ENCODE measurements at places on chromosomes 1 and 21.

GRCh38 chr1:228316589-228317387 is 89.8 kb downstream of the TRIM11 start:
- H3K4me3 ChIP-seq, result no peak overlapping the region
- no peaks in the 10 kb centered on the region for H3K27me3 ChIP-seq
- no peaks in the 10 kb centered on the region for H3K4me1 ChIP-seq
- DNase-seq, result peak; percentile 15
- no peaks in the 10 kb centered on the region for H3K36me3 ChIP-seq
- H3K27ac ChIP-seq, result no peak overlapping the region

GRCh38 chr21:29749957-29750356 is 189.8 kb downstream of the GRIK1 start:
- no peak for DNase-seq
- H3K4me3 ChIP-seq, result no peak overlapping the region
- H3K27ac ChIP-seq, result no peak overlapping the region

DNA sequence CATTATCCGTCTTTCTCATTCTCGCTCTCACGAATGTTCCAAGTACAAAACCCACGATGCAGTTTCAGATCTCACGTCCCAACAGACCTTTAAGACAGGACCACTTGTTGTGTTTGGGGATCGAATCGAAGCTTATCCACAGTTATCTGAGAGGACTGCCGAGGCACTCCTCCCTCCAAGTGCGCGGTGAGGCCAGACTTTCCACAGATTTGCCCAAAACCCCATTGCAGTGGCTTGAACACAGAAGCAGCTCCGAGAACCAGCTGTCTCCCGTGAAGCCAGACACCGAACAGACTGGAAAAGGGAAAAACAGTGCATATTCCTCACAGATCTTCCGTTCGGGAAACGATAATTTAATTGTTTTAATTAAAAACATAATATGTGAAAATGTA is 46.5 kb upstream of the COL6A2 start:
- H3K4me3 ChIP-seq, result no peak overlapping the region
- H3K27ac ChIP-seq, result no peak overlapping the region
- H3K36me3 ChIP-seq, result no peaks in the 10 kb centered on the region
- H3K4me1 ChIP-seq, result no peaks in the 10 kb centered on the region
- DNase-seq, result no peak

- H3K4me1 ChIP-seq, result peaks cover 9% of the 10 kb centered on the region
- H3K27ac ChIP-seq, result no peak overlapping the region
- H3K4me3 ChIP-seq, result no peak overlapping the region
- no peak for DNase-seq
- peaks cover 22% of the 10 kb centered on the region for H3K36me3 ChIP-seq
These were observed 28.3 kb downstream of the NUP133 start for GRCh38 chr1:229479660-229480399.

DNA sequence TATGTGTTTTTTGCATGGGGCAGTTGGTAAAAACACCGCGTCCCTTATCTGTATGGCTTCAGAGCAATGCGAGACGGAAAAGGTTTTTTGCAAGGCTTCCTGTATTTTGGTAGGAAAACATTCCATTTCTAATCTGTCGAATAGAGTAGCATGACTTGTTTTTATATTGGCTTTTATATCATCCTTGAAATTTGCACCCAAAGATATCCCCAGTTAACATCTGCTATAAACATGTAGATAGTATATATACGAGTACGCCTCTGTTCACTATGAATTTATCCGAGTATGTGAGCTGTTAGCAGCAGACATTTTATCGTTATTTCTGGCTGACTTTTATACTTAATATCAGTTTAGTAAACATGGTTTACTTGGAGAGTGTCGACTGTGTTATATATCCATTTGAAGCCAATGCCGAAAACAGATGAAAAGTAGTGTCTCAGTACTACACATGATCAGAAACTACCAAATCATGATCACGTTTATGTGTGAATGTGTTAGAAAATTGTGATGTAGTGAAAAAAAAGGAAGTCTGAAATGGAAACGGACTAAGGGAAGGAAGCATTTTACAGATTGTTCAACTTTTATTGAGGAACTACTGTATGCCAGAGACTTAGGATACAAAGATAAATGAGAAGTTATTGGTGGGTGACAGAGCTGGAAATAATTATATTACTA is 1.0 kb downstream of the LEPR start:
- no peak for DNase-seq
- H3K27ac ChIP-seq, result no peak overlapping the region
- H3K4me1 ChIP-seq, result peaks cover 13% of the 10 kb centered on the region
- no peak overlapping the region for H3K4me3 ChIP-seq

DNA sequence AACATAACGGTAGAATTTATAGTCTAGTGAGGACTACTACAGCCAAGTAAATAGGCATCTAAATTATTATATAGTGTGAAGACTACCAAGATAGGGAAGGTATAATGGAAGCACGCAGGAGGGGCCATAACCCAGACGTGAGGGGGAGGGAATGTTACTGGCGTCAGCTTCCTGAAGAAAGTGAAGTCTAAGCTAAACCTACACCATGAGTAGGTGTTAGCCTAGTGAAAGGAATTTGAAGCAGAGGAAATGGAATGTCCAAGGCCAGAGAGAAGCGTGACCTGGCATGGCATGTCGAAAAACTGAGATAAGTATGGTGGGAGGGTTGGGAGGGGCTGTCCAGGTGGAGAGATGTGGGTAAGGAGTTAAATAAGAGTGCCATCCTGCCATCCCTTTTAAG is 140.5 kb downstream of the SLC44A5 start:
- H3K27ac ChIP-seq, result no peak overlapping the region
- no peaks in the 10 kb centered on the region for H3K4me1 ChIP-seq
- no peaks in the 10 kb centered on the region for H3K36me3 ChIP-seq
- no peaks in the 10 kb centered on the region for H3K27me3 ChIP-seq

- no peak overlapping the region for H3K27ac ChIP-seq
- no peak overlapping the region for H3K4me3 ChIP-seq
- H3K27me3 ChIP-seq, result no peaks in the 10 kb centered on the region
- no peak for DNase-seq
- no peaks in the 10 kb centered on the region for H3K36me3 ChIP-seq
These were observed 5.4 kb upstream of the SPTA1 start for GRCh38 chr1:158691907-158692306.

GRCh38 chr21:16837321-16837720 is 675.5 kb upstream of the CXADR start:
- no peak overlapping the region for H3K27ac ChIP-seq
- no peaks in the 10 kb centered on the region for H3K4me1 ChIP-seq
- no peaks in the 10 kb centered on the region for H3K27me3 ChIP-seq
- H3K4me3 ChIP-seq, result no peak overlapping the region
- no peaks in the 10 kb centered on the region for H3K36me3 ChIP-seq

DNA sequence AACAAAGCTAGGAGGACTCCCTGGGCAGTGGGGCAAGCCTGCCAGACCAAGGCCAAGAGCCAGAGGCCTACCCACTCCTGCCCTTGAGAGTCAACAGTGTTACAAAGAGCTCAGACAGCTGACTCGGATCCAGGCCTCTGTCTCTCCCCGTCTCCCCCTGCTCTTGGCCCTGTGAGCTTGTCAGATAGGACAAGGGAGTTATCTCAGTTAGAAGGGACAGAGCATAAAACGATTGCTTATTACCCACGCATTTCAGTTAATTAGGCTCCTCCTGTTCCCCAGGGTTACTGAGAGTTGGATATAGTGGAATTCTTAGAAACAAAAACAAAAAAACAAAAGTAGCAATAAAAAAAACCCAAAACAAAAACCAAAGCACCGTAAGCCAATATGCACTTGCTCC is 1.3 kb downstream of the SLC41A1 start:
- DNase-seq, result no peak
- peak overlapping the region; percentile 93 for H3K4me3 ChIP-seq
- peaks cover 30% of the 10 kb centered on the region for H3K4me1 ChIP-seq
- H3K36me3 ChIP-seq, result peaks cover 9% of the 10 kb centered on the region

DNA sequence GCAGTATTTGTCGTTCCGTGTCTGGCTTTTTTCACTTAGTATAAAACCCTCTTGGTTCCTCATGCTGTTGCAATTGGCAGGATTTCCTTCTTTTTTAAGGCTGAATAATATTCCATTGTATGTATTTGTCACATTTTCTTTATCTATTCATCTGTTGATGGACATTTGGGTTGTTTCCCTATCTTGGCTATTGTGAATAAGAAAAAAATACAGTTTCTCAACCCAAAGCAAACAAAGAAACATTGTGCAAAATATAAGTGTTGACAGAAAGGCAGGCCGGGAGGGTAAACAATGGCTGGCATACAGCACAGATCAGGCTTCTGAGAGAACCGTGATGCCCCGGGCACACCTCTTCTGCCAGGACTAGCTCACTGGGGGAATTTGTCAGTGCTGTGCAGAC is 26.9 kb downstream of the NENF start:
- DNase-seq, result no peak
- H3K4me1 ChIP-seq, result peaks cover 13% of the 10 kb centered on the region
- H3K36me3 ChIP-seq, result no peaks in the 10 kb centered on the region
- H3K27ac ChIP-seq, result no peak overlapping the region

- H3K4me1 ChIP-seq, result peaks cover 47% of the 10 kb centered on the region
- no peak overlapping the region for H3K4me3 ChIP-seq
- no peak for DNase-seq
- H3K27ac ChIP-seq, result no peak overlapping the region
- H3K36me3 ChIP-seq, result no peaks in the 10 kb centered on the region
These were observed 49.6 kb upstream of the ATP1A1 start for GRCh38 chr1:116323491-116323890.

DNA sequence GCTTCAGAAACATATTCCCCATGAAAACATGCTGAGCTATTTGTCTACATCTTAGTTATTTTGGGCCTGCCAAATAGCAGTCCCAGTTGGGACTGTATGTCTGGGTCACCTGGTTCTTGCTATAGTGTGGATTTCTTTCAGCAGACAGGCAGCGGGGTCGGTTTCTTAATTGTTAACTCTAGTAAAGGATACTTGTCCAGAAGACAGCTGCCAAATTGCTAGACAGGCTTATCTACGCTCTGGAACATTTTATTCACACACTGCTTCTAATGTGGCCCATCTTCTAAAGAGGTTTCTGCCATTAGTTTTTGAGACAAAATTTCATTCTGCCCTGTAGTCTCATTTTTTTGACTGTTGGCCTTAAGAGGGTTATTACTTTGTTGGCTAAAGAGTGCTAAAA is 217.9 kb downstream of the RWDD3 start:
- no peak overlapping the region for H3K4me3 ChIP-seq
- no peaks in the 10 kb centered on the region for H3K36me3 ChIP-seq
- no peaks in the 10 kb centered on the region for H3K27me3 ChIP-seq
- no peaks in the 10 kb centered on the region for H3K4me1 ChIP-seq
- H3K27ac ChIP-seq, result no peak overlapping the region
- DNase-seq, result no peak

- no peak overlapping the region for H3K27ac ChIP-seq
- peaks cover 7% of the 10 kb centered on the region for H3K4me1 ChIP-seq
- no peak overlapping the region for H3K4me3 ChIP-seq
- peaks cover under 1% of the 10 kb centered on the region for H3K27me3 ChIP-seq
These were observed 26.0 kb upstream of the KCNA3 start for GRCh38 chr1:110700767-110701166.

DNA sequence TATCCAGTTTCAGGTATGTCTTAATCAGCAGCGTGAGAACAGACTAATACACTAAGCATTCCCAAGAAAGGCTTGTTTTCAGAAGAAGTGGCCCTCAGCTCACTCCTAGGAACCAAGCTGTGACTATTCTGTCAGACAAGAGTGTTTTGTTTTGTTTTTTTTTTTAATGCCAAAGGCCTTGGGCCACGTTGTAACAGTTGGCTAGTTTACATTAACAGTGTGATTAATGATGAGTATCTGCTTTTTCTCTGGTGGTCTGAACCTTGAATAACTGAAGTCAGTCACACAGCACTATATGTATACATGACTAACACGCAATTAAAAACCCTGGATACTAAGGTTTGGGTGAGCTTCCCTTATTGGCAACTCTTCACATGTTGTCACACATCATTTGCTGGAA is 21.9 kb downstream of the DPYD start:
- H3K4me3 ChIP-seq, result no peak overlapping the region
- no peak overlapping the region for H3K27ac ChIP-seq
- no peak for DNase-seq
- H3K36me3 ChIP-seq, result peaks cover 23% of the 10 kb centered on the region
- peaks cover 2% of the 10 kb centered on the region for H3K27me3 ChIP-seq
